Esophagus squamous epithelium (tissue), 5 donors: ENCODE measurements at places on chromosomes 13 and 19. TPM values are rescaled to one million over a fixed set of nuclear protein-coding genes. Genes with fewer than 3 reads are reported as not detected.

- H3K4me1 ChIP-seq, result peaks cover 57% of the 10 kb centered on the region
- H3K36me3 ChIP-seq, result no peaks in the 10 kb centered on the region
- no peak overlapping the region for H3K4me3 ChIP-seq
These were observed 71.0 kb downstream of the SIPA1L3 start for GRCh38 chr19:37977992-37978391.

Gene WASF3
- total RNA-seq, result 13.9 TPM

Gene HSPB6
- total RNA-seq, result 21.9 TPM

DNA sequence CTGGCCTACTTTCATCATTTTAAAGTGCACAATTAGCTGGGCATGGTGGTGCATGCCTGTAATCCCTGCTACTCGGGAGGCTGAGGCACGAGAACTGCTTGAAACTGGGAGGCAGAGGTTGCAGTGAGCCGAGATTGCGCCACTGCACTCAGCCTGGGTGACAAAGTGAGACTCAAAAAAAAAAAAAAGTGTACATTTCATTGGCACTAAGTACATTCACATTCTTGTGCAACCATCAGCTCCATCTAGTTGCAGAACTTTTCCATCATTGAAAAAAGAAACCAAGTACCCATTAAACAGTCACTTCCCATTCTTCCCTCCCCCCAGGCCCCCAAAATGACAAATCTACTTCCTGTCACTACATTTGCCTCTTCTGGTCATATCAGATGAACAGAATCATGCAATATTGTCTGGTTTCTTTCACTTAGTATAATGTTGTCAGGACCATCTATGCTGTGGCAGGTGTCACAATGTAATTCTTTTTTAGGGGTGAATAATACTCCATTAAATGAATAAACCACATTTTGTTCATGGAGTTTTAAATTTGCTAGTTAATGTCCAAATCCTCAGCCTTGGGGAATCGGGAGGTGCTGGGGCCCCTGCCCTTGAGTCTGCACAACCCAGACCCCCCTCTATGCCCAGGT lies 7.4 kb upstream of the SIGLEC11 start:
- H3K4me1 ChIP-seq, result no peaks in the 10 kb centered on the region

Gene PSG7
- not detected for total RNA-seq

Gene KLC3
- total RNA-seq, result 17.3 TPM

DNA sequence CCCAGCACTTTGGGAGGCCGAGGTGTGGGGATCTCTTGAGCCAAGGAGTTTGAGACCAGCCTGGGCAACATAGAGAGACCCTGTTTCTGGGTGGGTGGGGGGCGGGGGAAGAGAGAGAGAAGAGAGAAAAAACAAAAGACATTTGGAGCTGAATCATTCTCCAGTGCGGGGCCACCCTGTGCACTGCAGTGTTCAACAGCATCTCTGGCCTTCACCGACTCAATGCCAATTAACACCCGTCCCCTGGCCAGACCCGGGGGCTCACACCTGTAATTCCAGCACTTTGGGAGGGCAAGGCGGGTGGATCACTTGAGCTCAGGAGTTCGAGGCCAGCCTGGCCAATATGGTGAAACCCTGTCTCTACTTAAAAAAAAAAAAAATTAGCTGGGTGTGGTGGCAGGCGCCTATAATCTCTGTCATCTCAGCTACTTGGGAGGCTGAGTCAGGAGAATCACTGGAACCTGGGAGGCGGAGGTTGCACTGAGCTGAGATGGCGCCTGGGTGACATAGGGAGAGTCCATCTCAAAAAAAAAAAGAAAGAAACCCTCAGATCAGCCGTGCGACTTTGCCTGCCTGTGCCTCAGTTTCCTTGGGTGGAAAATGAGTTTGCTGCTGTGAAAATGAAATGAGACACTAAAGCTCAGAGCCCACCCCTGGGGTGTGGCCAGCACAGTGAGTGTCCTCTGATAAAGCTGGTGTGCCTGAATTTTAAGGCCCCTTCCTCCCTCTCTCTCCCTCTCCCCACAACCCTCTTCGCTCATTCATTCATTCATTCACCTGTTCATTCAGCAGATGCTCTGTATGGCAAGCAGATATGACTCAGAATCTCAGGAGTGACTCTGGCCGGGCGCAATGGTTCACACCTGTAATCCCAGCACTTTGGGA lies 6.4 kb downstream of the KLF2 start:
- no peak overlapping the region for H3K4me3 ChIP-seq
- peak overlapping the region; percentile 74 for H3K27ac ChIP-seq
- no peaks in the 10 kb centered on the region for H3K27me3 ChIP-seq
- H3K36me3 ChIP-seq, result no peaks in the 10 kb centered on the region

DNA sequence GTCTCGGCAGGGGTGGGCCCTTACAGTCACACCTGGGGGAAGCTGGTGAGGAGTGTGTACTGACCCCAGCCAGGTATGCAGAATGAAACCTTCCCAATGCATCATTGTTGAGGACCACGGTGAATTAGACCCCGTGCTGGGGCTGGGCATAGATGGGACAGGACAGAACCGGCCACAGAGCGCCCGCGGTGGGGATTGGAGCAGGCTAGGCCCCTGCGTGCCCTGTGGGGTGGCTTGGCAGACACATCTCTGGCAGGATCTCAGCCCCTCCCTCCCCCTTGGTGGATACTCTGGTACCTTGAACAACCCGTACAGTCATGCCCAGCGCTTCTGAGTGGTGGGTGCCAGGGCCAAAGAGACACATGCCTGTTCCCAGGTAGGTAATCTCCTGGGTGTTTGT lies 200.6 kb downstream of the TEX29 start:
- H3K4me1 ChIP-seq, result no peaks in the 10 kb centered on the region
- H3K4me3 ChIP-seq, result no peak overlapping the region
- H3K27ac ChIP-seq, result no peak overlapping the region
- no peaks in the 10 kb centered on the region for H3K36me3 ChIP-seq
- no peaks in the 10 kb centered on the region for H3K27me3 ChIP-seq

- H3K27ac ChIP-seq, result peak overlapping the region; percentile 91
- H3K27me3 ChIP-seq, result no peaks in the 10 kb centered on the region
- no peaks in the 10 kb centered on the region for H3K36me3 ChIP-seq
- peak overlapping the region; percentile 84 for H3K4me3 ChIP-seq
- H3K4me1 ChIP-seq, result peaks cover 13% of the 10 kb centered on the region
- no peak for DNase-seq
These were observed 595 bp downstream of the ZNF440 start for GRCh38 chr19:11814700-11815035.

Gene CTXN1
- total RNA-seq, result 2.7 TPM

DNA sequence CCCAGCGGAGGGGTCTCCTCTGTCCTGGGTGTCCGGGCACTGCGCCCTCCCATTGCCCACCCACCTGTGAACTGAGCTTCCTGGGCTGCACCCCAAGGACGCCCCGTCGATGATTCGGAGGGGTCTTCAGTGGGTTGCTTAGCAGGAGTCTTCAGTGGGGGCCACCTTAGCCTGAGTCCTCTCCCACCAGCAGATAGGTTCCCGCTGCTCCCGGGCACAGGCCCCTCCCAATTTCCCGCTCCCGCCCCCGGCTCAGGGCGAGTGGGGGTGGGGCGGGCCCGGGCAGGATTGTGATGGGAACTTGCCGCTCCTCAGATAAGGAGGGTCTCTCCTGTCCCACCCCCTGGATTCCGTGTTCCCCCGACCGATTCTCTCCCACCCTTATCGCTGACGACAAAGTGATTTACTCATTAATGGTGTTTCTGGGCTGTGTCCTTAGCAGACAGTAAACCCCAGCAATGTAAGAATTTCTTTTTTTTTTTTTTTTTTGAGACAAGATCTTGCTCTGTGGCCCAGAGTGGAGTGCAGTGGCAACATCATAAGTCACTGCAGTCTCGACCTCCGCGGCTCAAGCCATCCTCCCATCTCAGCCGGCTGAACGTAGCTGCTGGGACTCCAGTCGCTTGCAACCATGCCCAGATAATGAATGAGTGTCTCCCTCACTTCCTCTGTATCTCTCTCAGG lies 655 bp upstream of the S1PR5 start:
- H3K4me1 ChIP-seq, result peaks cover 97% of the 10 kb centered on the region
- H3K27me3 ChIP-seq, result no peaks in the 10 kb centered on the region
- H3K36me3 ChIP-seq, result no peaks in the 10 kb centered on the region
- DNase-seq, result no peak
- peak overlapping the region; percentile 56 for H3K4me3 ChIP-seq

Gene OPA3
- total RNA-seq, result 12.4 TPM

- DNase-seq, result no peak
- peaks cover 55% of the 10 kb centered on the region for H3K4me1 ChIP-seq
- no peak overlapping the region for H3K4me3 ChIP-seq
- H3K27me3 ChIP-seq, result no peaks in the 10 kb centered on the region
- peak overlapping the region; percentile 92 for H3K27ac ChIP-seq
- H3K36me3 ChIP-seq, result no peaks in the 10 kb centered on the region
These were observed 7.5 kb upstream of the SBNO2 start for GRCh38 chr19:1181606-1182005.

DNA sequence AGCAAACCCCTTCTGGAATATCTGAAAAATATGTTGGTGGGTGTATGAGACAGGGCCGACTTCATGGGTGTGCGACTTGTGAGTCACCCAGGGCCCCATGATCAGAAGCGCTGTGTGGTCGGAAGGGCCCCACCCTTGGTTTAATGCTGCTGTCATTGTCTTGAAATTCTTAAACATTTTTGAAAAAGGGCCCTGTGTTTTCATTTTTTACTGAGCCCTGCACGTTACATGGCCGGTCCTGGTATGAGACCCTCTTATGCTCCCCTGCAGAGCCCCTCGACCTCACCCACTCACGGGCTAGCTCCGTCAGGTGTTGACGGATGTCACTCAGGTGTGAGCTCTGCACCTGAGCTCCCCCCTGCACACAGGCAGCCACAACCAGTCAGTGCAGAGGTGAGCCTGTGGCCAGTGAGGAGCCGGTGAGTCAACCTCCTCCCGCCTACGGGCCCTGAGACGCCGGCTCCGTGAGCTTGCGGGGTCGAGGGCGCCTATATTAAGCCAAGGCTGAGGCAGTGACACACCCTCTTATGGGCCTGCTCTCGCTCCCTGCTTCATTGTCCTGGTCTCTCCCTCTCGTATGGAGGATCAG lies 27.7 kb downstream of the GADD45B start:
- H3K36me3 ChIP-seq, result no peaks in the 10 kb centered on the region
- peaks cover 51% of the 10 kb centered on the region for H3K4me1 ChIP-seq
- peaks cover 8% of the 10 kb centered on the region for H3K27me3 ChIP-seq
- no peak for DNase-seq
- peak overlapping the region; percentile 16 for H3K27ac ChIP-seq
- H3K4me3 ChIP-seq, result no peak overlapping the region

Gene XPO4
- 20.1 TPM for total RNA-seq

DNA sequence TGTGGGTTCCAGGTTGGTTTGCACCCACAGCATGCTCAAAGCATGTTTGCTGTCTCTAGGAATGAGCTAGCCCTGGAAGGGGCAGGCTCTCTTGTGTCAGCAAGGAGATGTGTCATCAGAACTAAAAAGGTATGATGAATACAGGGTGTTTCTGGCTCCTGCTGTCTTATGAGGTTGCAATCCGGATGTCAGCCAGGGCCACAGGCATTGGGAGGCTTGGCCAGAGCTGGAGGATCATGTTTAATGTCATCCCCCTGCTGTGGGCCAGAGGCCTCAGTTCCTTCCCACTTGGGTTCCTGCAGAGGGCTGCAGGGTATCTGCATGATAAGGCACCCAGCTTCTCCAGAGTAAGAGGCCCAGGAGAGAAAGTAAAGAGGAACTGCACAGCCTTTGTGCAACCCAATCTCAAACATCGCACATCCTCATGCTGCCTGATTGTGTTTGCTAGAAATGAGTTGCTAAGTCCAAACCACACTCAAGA lies 193.6 kb downstream of the COL4A1 start:
- DNase-seq, result no peak
- no peaks in the 10 kb centered on the region for H3K36me3 ChIP-seq
- H3K4me3 ChIP-seq, result no peak overlapping the region
- peaks cover 19% of the 10 kb centered on the region for H3K4me1 ChIP-seq
- H3K27me3 ChIP-seq, result no peaks in the 10 kb centered on the region

- peaks cover 39% of the 10 kb centered on the region for H3K4me1 ChIP-seq
- H3K27me3 ChIP-seq, result peaks cover 4% of the 10 kb centered on the region
- H3K4me3 ChIP-seq, result peak within 1 kb of the TSS; percentile 21
- no peaks in the 10 kb centered on the region for H3K36me3 ChIP-seq
- DNase-seq, result no peak
- peak within 1 kb of the TSS; percentile 72 for H3K27ac ChIP-seq
These were observed at the start of gene CNN1 for GRCh38 chr19:11538232-11539036. TSS of gene CNN1 (plus strand) at chr19:11538851. CDS start at chr19:11538928, 77 bp downstream.

DNA sequence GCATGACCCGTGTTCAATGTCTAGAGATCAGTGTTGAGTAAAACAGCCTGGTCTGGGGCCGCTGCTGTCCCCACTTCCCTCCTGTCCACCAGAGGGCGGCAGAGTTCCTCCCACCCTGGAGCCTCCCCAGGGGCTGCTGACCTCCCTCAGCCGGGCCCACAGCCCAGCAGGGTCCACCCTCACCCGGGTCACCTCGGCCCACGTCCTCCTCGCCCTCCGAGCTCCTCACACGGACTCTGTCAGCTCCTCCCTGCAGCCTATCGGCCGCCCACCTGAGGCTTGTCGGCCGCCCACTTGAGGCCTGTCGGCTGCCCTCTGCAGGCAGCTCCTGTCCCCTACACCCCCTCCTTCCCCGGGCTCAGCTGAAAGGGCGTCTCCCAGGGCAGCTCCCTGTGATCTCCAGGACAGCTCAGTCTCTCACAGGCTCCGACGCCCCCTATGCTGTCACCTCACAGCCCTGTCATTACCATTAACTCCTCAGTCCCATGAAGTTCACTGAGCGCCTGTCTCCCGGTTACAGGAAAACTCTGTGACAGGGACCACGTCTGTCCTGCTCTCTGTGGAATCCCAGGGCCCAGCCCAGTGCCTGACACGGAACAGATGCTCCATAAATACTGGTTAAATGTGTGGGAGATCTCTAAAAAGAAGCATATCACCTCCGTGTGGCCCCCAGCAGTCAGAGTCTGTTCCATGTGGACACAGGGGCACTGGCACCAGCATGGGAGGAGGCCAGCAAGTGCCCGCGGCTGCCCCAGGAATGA lies 1.5 kb upstream of the CEACAM5 start:
- peaks cover 75% of the 10 kb centered on the region for H3K27me3 ChIP-seq
- H3K4me1 ChIP-seq, result peaks cover 8% of the 10 kb centered on the region
- no peaks in the 10 kb centered on the region for H3K36me3 ChIP-seq
- peak overlapping the region; percentile 65 for H3K27ac ChIP-seq
- H3K4me3 ChIP-seq, result peak overlapping the region; percentile 63

Gene ICAM4
- total RNA-seq, result not detected

DNA sequence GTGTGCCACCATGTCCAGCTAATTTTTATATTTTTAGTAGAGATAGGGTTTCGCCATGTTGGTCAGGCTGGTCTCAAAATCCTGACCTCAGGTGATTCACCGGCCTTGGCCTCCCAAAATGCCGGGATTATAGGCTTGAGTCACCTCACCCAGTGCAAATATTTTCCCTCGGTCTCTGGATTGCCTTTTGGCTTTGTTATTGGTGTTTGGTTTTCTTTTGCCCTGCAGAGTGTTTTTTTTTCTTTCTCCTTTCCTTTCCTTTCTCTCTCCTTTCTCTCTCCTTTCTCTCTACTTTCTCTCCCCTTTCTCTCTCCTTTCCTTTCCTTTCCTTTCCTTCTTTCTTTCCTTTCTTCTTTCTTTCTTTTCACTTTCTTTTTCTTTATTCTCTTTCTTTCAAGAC lies 33.2 kb downstream of the KDM4B start:
- no peaks in the 10 kb centered on the region for H3K27me3 ChIP-seq
- no peak for DNase-seq
- no peaks in the 10 kb centered on the region for H3K36me3 ChIP-seq
- no peak overlapping the region for H3K4me3 ChIP-seq
- no peak overlapping the region for H3K27ac ChIP-seq
- peaks cover 9% of the 10 kb centered on the region for H3K4me1 ChIP-seq

- H3K4me3 ChIP-seq, result no peak overlapping the region
- H3K4me1 ChIP-seq, result peaks cover 15% of the 10 kb centered on the region
- H3K27ac ChIP-seq, result no peak overlapping the region
These were observed 15.9 kb downstream of the PGLS start for GRCh38 chr19:17527326-17527725.

GRCh38 chr19:47699360-47699917 lies 13.8 kb upstream of the EHD2 start:
- no peak for DNase-seq
- H3K36me3 ChIP-seq, result peaks cover 86% of the 10 kb centered on the region
- H3K4me1 ChIP-seq, result peaks cover 5% of the 10 kb centered on the region
- no peaks in the 10 kb centered on the region for H3K27me3 ChIP-seq
- H3K27ac ChIP-seq, result no peak overlapping the region

Gene KL
- 1.1 TPM for total RNA-seq
